Activated effector memory CD4-positive, alpha-beta T cell treated with anti-CD3 and anti-CD28 coated beads, Interleukin-2, amount 50 U/mL, for 16 hours (primary cell): ENCODE measurements at places on chromosomes 1 and 21.

- no peak for DNase-seq
These were observed 16.2 kb upstream of the OTUD3 start for GRCh38 chr1:19866029-19866428.

DNA sequence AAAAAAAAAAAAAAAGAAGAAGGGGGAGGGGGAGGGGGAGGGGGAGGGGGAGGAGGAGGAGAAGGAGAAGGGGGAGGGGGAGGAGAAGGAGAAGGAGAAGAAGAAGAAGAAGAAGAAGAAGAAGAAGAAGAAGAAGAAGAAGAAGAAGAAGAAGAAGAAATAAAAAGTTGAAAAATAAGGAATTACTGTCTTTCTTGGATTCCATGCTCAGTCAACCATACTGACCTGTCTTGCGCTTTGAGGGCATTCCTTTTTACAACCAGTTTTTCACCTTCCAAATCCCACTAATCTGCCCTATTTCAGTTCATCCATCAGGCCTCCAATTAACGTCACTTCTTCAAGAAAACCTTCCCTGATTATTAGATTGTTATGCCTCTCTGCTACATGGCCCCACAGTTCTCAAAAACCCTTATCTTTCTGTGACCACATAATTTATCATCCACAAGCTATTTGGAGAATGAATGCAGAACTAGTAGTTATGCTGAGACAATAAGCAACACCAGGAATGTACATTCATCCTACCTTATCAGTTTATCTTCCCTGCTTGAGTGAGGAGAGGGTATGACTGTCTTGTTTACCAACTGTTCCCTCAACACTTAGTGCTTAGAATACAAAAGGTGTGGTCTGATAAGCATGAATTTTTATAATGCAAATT is 57.5 kb upstream of the GUCA2A start:
- no peak for DNase-seq

- DNase-seq, result no peak
These were observed 84.7 kb upstream of the SLC25A33 start for GRCh38 chr1:9454494-9455066.

- no peak for DNase-seq
These were observed 330.0 kb upstream of the DEPDC1 start for GRCh38 chr1:68826836-68827235.

DNA sequence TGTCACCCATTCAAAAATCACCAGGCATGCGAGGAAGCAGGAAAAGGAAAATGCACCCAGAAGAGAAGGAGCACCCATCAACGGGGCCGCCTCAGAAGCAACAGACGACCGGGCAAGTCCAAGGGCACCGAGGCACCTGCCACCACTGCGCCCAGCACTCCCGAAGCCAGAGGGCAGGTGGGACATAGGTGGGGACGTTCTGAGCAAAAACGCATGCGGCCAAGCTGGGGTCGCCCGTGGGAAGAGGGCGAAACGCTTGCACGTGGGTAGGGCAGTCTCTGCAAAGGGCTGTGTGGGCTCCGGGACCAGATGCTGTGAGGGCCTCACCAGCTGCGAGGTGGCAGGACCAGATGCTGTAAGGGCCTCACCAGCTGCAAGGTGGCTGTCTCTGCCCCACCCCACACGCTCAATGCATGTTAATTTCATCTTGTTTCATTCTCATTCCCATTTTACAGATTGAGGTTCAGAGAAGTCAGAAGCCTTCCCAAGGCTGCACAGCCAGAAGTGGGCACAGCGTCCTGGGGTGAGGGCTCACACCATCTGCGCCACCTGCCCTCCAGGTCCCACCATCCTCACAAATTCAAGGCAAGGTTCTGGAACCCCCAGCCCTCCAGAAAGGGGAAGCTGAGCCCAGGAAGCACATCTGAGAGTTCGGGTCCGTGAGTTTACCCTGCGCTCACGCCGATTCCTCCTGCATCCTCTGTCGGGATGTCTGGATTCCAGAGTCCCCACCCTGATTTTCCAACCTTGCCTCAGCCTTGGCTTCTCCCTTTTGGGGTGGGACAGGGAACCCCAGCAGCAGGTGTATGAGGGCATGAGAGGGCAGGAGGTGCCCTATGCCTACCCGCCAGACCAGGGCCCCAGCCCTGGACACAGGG is 8.2 kb upstream of the SAMD11 start:
- DNase-seq, result peak; percentile 56

DNA sequence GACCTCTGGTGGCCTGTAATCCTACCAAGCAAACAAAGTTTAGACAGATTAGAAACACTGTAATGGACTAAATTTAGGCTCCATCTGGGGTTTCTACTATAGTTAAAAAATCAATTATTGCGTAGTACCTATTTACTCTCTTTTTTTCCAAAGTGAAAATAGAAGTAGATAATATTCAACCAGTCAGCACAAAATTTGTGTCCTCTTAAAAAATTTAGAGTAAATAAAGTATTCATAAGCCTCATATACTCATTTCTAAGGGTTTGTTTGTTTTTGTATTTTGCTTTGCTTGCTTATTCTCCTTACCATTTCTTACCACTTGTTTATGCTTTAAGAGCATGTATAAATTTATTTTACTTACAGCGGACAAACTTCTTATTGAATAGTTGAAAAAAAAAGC is 54.5 kb downstream of the NCAM2 start:
- no peak for DNase-seq

DNA sequence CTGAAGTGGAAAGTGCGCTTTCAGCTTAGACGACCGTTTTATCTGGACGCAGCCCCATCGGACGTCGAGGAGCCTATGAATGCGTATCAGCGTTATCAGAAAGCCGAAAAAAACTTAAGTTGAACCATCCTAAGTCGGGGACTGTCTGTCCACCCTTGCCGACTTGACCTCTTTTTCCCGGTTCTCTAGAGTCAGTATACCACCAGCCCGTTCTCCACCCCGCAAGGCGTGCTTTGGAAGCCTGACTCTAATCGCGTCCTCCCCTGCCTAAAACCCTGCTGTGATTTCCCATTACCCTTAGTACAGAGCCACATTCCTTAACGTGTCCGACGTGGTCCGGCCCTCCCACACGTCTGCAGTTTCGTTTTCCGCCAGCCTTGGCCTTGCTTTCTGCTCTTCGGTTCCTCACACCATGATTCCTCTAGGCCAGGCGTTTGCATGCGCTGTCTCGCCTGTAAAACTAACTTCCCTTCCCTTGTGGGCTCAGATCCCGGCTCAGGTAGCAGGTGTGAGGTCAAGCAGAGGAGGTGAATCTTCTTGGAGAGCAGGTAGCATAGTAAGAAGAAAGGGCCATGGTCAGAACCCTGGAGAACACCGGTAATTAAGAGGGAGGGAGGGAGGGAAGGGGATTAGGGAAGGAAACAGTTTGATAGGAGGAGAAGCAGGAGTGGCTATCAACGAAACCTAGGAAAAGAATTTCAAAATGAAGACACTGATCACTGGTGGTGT is 865 bp downstream of the ADPRS start:
- peak; percentile 64 for DNase-seq

- DNase-seq, result no peak
These were observed 32.4 kb upstream of the ECE1 start for GRCh38 chr1:21322681-21323016.

DNA sequence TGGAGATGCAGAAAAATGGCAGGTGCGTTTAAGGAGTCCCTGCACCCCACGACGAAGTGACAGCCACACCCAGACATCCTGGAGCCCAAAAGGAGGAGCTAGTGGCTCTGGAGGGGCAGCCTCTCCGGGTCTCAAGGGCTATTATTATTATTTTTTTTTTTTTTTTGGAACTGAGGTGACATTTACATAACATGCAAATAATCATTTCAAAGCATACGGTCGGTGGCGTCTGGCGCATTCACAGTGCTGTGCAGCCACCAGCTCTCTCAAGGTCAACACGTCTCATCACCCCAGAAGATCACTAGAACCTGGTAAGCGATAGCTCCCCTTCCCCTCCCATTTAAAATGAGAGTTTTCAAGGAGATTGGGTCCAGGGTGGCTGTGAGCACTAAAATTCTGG is 67.5 kb upstream of the PDE9A start:
- DNase-seq, result peak; percentile 31

GRCh38 chr1:9281071-9281827 is 11.4 kb upstream of the SPSB1 start:
- no peak for DNase-seq

GRCh38 chr1:241622669-241623068 is 17.5 kb downstream of the CHML start:
- no peak for DNase-seq

- DNase-seq, result no peak
These were observed 8.7 kb downstream of the CTNNBIP1 start for GRCh38 chr1:9901148-9902059.

GRCh38 chr1:44805311-44806024 is 1.7 kb downstream of the DYNLT4 start:
- peak; percentile 63 for DNase-seq

- no peak for DNase-seq
These were observed 71.5 kb downstream of the SIK1 start for GRCh38 chr21:43355266-43355924.

- no peak for DNase-seq
These were observed 28.4 kb downstream of the STX6 start for GRCh38 chr1:180994262-180994661.

DNA sequence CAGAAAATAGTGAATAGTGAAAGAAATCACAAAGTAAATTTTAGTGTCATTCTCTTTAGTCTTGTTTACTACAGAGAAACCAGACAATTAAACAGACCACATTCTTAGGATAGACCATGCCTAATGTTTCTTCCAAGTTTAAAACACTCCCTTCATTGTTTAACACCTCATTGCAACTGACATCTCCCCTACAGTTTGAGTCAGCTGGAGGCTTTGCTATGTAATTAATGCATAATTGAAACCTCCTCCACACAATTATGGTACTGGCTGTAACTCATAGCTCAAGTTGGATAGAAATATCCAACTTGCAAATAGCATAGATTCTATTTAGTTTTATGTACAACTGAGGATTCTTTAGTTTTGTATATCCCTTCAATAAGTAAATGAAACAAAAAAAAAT is 35.2 kb upstream of the B3GALT2 start:
- no peak for DNase-seq

- DNase-seq, result no peak
These were observed 45.5 kb upstream of the MRPS6 start for GRCh38 chr21:34027721-34028461.

DNA sequence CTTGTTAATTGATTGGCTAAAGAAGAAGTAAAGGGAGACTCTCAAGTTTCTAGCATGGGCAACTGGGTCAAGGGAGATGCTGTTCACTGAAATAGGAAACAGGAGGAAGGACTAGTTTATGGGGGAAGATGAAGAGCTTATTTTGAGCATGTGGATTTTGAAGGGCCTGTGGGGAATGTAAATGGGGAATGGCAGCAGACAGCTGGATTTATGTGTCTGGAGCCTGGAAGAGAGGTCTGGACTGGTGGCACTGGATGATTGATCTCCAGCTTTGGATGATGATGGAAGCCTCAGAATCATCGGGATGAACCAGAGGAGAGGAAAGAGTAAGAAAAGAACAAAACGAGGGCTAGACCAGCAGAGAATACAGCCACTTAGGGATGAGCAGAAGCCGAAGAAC is 54.9 kb upstream of the ENAH start:
- no peak for DNase-seq

DNA sequence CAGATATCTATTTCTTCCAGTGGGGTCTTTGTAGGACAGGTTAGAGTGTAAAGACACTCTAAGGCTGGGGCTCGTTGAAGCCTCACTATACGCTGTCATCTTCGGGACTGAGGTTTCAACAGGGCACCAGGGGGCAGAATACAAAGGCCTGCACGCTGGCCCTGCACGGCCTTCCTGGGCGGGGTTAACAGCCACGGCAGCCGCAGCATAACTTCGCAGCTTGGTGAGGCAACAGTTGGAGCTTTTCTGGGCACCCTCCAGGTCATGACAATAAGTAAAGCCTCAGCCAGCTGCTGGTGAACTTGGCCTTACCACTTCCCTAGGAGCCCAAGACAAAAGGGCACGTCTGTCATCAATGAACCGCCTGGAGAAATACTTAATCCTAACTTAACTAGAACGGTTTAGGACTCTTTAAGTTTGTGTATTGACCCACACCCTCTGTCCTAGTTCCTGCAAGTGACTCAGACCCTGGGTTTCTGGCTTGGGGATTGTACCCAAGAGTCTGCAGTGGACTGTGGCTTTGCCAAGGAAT is 2.3 kb upstream of the RUNX1 start:
- peak; percentile 93 for DNase-seq

GRCh38 chr1:40640314-40641076 is 25.0 kb downstream of the RIMS3 start:
- no peak for DNase-seq

- no peak for DNase-seq
These were observed at the start of gene LMOD1 for GRCh38 chr1:201946224-201946908. Gene LMOD1, minus strand, starts transcription at chr1:201946548. Its CDS starts 208 bp downstream, at chr1:201946340.

GRCh38 chr1:11013160-11013531 is 692 bp downstream of the TARDBP start:
- DNase-seq, result no peak

DNA sequence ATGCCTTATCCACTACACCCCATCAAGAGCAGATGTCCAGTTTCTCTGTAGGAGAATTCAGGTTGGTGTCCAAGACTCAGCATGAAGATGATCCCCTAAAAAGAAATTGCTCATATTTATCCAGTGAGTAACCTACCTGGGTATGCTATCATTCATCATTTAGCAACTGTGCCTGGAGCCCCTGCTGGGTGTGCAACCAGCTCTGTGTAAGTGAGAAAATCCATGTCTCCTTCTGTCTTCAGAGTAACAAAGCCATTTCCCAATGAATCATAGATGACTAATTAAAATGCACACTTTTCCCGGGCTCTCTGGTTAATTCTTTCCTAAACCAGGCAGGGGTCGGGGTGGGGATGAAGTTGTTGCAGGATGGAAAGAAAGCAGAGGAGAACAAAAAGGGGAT is 35.8 kb downstream of the OLFML3 start:
- no peak for DNase-seq

- no peak for DNase-seq
These were observed 221.1 kb downstream of the KCNJ6 start for GRCh38 chr21:37695111-37695510.

- no peak for DNase-seq
These were observed 2.7 kb downstream of the DPT start for GRCh38 chr1:168726281-168726680.

DNA sequence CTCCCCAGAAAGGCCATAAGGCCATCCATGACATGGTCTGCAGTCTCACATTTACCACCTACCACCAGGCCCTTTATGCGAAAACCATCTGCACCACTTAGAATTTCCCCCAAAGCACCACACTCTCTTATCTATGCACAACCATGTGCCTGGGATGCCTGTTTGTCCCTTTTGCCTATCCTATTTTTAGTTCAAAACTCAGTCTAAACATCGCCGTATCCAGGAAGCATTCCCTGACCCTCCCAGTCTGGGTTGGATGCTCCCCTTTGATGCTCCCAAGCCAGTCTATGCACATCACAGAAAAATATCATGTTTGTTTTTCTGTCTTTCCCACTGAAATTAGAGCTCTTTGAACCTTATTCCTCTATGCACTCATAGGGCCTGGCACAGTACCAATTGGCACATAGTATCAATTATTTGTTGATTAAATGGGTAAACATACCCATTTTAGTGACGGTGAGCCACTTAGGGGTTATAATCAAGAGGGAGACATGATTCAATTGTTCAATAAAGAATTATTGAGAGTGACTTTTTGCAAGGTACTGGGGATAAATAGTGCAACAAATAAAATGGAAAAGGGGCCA is 6.7 kb downstream of the MPL start:
- DNase-seq, result no peak
